ENCODE measurements at places on chromosomes 3 and 15. TPM values are rescaled to one million over a fixed set of nuclear protein-coding genes. Genes with fewer than 3 reads are reported as not detected.

CGNL1 gene
- 0.49 TPM for total RNA-seq

SCG5 gene
- 46.8 TPM for total RNA-seq

DNA sequence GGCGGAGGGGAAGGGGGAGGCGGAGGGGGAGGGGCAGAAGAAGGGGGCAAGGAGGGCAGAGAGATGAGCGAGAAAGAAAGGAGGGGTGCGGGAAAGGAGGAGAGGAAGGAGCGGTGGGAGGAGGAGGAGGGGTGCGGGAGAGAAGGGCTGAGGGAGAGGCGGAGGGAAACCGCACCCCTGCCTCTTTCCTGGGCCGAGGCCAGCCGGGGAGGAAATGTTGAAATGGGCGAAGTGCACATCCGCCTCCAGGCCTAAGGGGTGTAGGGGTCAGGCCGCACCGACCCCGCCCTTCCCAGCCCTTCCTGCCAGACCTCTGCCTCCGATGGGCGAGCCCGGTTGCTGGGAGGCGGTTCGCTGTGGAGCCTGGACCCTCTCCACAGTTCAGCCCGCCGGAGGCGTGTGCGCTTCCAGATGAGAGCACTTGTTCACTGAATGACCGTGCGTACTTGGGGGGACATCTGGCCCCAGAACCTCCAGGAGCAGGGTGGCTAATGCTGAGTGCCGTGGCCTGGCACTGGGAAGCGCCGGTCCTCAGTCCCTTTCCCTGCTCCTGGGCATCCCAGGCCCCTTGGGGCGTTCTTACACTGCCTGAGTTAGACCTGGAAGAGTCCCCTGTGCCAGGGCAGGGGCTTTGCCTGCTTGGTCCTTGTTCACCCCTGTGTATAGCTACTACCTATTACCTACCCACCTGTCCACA, 110.3 kb upstream of the KLF13 start:
- DNase-seq: peak; percentile 83

DNA sequence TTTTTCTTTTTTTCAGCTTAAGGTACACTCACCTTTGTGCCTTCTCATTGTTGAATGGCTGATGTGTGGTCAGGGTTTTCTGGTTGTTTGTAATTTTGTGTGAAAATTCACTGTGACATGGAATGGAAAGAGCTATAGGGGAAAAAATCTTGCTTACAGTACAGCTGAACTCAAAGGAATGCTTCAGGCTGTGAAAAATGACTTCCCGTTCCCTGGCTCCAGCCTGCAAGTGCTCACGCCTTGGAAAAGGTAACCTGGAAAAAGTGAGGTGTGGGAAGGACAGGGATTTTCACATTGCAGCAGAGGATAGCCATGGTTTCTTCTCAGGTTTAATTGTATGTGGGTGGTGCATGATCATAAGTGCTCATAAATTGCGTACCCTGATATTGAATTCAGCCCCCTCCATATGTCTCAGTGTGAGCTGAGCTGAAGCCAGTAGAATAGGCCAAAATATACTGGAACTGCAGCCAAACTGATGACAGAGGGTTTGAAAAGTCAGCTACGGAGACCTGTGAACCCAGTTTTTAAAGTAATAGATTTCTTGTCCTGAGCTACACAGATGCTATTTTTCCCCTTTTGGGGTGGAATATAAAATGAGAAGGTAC, 228.7 kb upstream of the RASGRP1 start:
- no peak for DNase-seq

IL17RD gene
- 0.81 TPM for total RNA-seq

DNA sequence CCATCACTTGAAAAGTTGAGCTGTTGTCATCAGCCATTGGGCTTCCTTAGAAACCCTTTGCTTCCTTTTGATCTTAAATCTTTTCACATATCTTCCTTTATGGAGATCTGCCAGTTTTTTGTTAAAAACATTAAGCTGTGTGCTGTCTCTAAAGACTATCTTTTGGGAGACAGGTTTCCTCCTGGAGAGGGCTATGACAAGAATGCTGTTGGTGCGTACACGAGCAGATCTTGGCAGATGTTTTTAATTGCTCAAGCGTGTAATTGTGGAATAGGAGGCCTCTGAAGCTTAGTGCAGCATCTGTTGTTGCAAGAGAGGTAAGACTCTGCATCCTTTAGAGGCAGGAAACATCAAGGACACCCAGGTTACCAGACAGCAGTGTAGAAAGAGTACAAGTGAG, 56.8 kb downstream of the PHLDB2 start:
- peak; percentile 48 for DNase-seq

DNA sequence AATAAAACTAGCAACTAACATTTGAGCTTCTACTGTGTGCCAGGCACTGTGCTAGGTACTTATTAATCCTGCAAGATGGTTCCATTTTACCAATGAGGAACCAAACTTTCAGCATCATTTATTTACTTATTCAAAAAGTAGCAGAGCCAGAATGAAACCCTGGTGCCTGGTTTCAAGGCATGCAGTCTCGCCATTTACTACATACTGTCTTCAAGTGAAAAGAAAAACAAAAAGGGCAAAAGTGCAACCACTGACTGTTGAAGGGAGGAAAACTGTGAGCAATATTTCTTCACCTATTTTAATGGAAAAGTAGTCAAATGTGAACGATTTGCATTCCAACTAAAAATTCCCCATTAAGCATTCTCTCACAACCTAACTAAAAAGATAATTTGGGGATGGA, 8.7 kb downstream of the DCUN1D1 start:
- peak; percentile 81 for DNase-seq

GRCh38 chr3:18442756-18443664, 17.9 kb upstream of the SATB1 start:
- DNase-seq: no peak

PP2D1 gene
- total RNA-seq: not detected

DNA sequence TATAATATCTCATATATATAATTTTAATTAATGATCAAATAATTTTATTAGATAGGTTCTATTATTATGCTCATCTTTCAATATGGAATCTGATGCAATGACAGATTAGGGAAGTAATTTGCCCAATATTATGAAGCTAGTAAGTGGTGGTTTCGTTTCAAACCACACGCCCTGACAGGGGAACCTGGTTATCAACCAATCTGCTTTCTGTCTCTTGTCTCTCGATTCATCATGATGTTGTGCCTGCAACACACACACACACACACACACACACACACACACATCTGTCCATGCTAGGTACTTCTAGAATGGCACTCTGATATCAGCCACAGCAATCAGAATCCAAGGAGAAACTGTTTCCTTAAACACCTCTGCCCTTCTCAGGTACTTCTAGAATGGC, 128.4 kb downstream of the ZBBX start:
- DNase-seq: no peak

SLC12A1 gene
- total RNA-seq: not detected

- DNase-seq: no peak
Observed at GRCh38 chr15:51318382-51319150, 19.8 kb downstream of the CYP19A1 start.

GRCh38 chr3:117919621-117920020, 1115.0 kb downstream of the IGSF11 start:
- DNase-seq: no peak

PRR20G gene
- total RNA-seq: not detected

- DNase-seq: no peak
Observed at GRCh38 chr3:32934150-32934742, 17.2 kb upstream of the CCR4 start.

DNA sequence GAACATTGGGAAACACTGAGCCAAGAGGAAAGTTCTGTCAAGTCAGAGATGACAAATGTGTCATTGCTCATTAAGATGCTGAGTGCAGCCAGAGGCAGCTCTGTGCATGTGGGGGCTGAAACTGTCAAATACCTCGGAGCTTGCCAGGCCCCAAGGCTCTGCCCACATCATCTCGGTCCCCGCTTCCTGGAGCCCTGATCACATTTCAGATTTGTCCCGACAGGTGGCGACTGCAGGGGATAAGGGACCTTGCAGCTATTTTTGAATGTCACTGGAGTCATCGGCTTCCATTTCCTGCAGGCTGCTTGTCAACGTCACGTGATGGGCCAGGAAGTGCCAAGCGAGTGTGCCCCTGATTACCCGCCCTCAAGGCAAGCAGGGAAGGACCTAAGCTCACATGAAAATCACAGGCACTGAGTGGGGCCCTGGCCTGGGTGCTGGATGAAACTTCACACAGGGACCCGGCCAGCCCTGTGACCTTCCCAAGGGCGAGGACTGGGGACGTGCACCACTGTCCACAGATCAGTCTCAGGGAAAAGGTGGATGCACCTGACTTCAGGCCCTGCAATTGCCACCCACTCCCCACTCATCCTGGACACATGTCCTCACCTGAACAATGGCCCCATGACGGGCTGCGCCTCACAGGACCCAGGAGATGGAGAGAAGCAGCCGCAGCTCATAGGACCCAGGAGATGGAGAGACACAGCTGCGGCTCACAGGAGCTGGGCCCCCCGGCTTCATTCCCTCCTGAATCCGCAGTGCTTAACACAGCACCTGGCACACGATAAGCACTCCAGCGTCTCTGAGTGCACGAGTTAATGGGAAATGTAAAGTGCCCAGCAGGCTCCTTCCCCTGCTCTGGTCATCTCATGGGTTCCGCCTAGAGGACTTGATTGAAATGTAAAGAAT, 73.4 kb downstream of the NUP210 start:
- DNase-seq: no peak

SERPINI2 gene
- not detected for total RNA-seq

ACTC1 gene
- total RNA-seq: not detected

RBM5 gene
- total RNA-seq: 44.1 TPM

GRCh38 chr3:127714125-127714571, 41.4 kb downstream of the ABTB1 start:
- no peak for DNase-seq

RASGRP1 gene
- 0.30 TPM for total RNA-seq

LYZL4 gene
- not detected for total RNA-seq

DNA sequence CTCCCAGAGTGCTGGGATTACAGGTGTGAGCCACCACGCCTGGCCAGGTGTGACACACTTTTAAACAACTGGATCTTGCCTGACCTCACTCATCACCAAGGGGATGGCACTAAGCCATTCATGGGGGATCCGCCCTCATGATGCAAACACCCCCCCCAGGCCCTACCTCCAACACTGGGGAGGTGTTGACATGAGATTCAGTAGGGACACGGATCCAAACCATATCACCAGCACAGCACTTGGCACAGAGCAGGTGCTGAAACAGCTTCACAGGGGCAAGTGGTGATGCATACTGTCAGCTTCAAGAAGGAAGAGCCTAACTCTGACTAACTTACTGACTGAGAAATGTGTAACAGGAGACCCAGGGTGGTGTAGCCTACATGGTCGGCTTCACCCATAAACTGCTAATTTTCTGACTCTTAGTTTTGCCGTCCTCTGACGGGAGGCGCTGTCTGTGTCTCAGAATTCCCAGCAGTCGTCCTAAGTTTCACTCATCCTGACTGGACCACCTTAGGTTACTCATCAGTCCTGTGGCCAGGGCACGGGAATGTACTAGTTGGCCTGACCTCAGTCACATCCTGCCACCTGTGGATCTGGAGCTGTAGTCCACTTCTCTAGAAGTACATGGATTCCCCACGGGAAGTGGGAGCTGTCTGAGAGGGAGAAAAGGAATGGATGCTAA, 81.9 kb upstream of the PLXNA1 start:
- no peak for DNase-seq

DNA sequence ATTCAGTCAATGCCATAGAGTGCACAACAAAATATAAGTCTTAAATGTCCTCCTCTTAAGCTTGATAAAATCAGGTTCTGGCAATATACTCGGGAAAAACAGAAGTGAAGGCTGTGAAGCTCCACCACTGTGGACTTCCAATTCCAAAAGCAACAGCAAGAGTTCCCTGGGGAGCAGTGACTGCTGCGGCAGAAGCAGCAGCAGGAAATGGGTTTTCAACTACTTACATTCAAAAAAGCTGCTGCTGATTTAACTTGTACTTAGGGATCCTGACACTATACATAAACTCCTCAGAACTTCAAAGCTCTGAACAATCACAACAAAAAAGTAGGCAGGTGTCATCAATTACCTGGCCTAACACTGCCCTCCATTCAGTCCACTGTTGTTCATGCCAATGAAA, 4.7 kb downstream of the CEP152 start:
- DNase-seq: no peak

GRCh38 chr15:97623091-97623661, 337.3 kb upstream of the ARRDC4 start:
- DNase-seq: no peak

TMEM207 gene
- total RNA-seq: not detected

DNA sequence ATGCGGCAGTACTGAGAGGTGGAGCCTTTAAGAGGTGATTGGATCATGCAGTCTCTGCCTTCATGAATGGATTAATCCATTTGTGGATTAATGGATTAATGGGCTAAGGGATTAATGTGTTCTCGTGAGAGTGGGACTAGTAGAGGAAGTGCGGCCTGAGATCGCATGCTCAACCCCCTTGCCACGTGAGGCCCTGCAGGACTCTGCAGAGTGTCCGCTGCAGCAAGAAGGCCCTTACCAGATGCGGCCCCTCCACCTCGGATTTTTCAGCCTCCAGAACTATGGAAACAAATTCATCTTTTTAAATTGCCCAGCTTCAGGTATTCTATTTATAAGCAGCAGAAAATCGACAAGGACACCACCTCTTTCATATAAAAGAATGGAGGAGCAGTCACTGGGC, 148.8 kb downstream of the TPRA1 start:
- DNase-seq: no peak

- DNase-seq: no peak
Observed at GRCh38 chr3:13019243-13020095, 53.8 kb downstream of the IQSEC1 start.

SPESP1 gene
- total RNA-seq: not detected

- DNase-seq: no peak
Observed at GRCh38 chr3:105752791-105753415, 115.9 kb downstream of the CBLB start.

CFAP100 gene
- total RNA-seq: not detected

DNA sequence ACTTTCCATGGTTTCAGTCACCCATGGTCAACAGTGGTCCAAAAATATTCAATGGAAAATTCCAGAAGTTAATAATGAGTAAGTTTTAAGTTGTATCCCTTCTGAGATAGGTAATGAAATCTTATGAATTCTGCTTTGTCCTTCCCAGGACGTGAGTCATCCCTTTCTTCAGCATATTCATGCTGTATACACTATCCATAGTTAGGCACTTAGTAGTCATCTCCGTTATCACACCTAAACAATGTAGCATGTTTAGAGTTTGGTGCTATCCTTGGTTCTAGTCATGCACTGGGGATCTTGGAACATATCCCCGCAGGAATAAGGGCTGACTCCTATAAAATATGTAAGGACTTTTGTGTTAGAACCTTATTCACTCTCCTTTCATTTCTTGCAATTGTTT, 153.2 kb downstream of the UNC13C start:
- peak; percentile 35 for DNase-seq

DNA sequence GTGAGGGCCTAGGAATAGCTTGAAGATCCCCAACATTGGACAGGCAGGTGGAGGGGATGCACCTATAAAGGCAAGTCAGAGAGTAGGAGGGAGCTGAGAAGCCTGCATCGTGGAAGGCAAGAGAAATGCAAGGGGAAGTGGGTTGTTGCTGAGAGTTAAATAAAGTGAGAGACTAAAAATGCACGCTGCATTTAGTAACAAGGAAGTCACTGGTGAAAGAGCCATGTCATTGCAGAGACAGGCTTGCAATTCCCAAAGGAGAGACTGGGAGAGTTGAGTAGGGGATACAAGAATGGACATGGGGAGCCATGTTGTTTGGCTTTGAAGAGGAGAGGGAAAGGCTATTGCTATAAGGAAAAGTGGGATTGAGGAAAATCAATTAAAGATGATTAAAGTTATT, 77.0 kb upstream of the HEG1 start:
- DNase-seq: no peak
